ENCODE measurements at places on chromosomes 13 and 19.

GRCh38 chr13:20291037-20291436 is 58.9 kb upstream of the GJB6 start:
- no peak for DNase-seq

- peak; percentile 13 for DNase-seq
Observed at GRCh38 chr19:31427857-31428256, 78.6 kb upstream of the TSHZ3 start.

DNA sequence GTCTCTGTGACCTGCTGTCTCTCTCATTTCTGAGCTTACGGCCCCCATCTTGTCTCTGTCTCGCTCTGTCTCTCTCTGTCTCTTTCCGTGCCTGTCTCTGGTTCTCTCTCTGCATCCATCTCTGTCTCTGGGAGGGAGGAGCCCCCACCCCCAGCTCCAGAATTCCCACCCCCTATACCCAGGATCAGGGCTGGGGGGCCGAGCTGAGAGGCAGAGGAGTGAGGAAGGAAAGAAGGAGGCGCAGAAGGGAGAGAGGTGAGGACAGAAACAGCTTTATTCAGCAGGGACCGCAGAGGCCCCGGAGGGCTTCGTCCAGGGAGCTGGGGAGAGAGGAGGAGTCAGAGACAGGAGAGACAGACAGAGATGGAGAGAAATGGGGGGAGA is 14.0 kb downstream of the JOSD2 start:
- DNase-seq, result no peak

DNA sequence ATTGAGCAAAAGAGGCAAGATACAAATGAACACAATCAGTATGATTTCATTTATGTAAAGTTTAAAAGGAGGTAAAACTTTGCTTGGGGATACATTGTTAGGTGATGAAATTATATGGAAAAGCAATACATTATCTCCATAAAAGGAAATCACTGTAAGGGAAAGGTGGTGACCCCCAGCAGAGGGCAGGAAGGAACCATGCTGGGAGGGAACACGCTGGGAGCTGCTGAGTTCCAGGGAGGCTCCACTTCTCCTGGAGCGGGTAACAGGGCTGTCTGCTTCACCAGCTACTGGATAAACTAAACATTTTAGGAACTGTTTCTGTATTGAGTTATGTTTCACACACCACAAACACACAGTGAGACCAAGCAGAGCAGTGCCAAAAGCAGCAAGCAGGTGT is 91.2 kb downstream of the KATNAL1 start:
- DNase-seq, result no peak

GRCh38 chr19:24040621-24041020 is 46.4 kb upstream of the ZNF254 start:
- DNase-seq, result no peak

- DNase-seq, result no peak
Observed at GRCh38 chr13:103188713-103189326, 122.6 kb upstream of the SLC10A2 start.

GRCh38 chr13:73482556-73482955 is 423.8 kb downstream of the KLF5 start:
- no peak for DNase-seq

DNA sequence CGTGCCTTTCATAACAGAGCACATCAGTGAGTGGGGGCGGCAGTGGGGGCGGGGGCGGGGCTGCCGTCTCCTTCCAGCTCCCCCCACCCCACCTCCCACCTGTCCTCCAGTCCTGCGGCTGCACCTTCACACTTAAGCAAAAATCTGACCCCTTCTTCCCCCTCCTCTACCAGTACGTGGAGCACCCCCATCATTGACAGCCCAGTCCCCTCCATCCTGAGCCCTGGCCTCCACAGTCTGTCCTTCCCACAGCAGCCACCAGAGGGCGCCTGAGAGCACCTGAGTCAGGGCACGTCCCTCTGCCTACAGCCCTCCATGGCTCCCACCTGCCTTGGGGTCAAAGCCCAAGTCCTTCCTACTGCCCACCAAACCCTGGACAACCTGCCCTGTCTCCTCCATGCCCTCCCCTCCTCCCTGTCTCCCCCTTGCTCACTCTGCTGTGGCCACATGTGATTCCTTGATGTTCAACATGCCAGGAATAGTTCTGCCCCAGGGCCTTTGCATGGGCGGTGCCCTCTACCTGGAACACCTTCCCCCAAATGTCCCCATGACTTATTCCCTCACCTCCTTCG is 4.0 kb downstream of the EBI3 start:
- DNase-seq, result peak; percentile 17

- no peak for DNase-seq
Observed at GRCh38 chr19:52691215-52691610, 43.6 kb downstream of the ZNF611 start.

- no peak for DNase-seq
Observed at GRCh38 chr19:8890260-8890659, 58.1 kb downstream of the MBD3L1 start.

DNA sequence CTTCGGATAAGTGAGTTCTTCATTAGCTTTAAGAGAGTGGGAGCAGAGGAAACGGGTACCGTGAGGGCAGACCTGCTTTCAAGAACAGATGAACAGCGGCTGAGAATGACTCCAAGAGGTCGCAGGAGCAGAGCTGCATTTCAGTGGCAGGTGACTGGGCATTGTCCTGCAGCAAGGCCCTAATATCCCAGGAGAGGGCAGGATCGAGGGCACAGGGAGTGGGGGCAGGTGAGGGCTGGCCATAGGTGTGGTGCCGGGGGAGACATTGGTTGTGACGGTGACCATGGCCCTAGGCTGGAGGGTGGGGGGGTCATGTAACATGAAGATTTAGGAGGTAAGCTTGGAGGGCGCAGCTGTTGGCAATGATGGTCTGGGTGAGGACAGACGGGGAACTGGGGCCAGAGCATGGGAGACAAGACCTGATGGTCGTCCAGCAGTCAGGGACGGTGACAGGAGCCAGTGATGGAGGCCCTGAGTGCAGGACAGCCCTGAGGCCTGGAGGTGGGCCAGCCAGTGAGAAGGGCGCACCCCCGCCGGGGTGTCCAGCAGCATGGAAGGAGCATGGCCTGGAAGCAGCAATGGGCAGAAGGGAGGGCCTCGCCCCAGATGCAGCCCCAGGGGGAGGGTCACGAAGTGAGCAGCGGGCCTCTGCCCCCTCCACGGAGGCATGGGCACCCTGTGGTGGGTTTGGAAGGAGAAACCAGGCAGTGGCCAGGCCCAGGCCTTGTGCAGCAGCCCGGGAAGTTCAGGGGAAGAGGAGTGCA is 29.2 kb upstream of the LAMP1 start:
- no peak for DNase-seq

- peak; percentile 78 for DNase-seq
Observed at GRCh38 chr19:6021878-6022569, 44.1 kb upstream of the RANBP3 start.

- DNase-seq, result no peak
Observed at GRCh38 chr13:40042991-40043390, 387.5 kb downstream of the COG6 start.

DNA sequence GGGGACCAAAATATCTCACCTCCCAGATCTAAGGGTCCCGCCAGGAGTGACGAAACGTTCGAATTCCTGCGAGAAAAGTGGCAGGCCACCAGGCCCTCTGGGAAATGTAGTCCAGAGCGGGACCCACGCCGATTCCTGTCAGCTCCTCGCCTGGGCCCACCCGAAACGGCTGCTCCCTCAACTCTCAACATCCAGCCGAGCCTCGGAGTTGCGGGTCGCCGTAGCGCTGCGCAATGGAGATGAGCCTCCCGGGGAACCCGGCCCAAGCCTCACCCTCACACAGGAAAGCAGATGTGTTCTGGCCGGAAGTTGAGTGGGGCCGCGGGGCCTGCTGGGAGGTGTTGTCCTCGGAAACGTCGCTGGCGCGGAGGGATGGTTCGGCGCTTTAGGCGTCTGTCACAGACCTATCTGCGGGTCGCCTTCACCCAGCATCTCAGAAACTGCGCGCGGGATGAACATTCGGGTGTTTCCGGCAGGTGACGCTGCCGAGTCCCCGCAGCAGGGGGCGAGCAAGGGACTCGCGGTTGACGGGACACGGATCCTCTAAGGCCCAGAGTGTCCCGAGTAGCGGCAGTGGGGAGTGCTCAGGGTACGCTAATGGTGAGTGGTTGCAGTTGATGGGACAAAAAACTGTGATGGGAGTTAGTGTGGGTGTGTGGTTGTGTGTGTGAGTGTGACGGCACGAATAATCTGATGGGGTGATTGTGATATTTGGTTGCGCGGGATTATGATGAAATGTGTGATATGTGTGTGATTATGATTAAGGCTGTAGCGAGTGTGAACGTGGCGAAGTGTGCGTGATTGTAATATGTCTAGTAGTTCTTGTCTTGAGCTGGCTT is at the start of the genes ZNF568 and ZNF829:
TSS of gene ZNF568 (plus strand) at position 341 of the 839 bp plus-strand sequence. CDS start 6,439 bp downstream, outside the sequence.
TSS of gene ZNF829 (minus strand) at position 300 of the 839 bp plus-strand sequence. CDS start 1,124 bp downstream, outside the sequence.
- peak; percentile 92 for DNase-seq

GRCh38 chr13:70723732-70724131 is 615.5 kb upstream of the KLHL1 start:
- DNase-seq, result no peak

GRCh38 chr13:99191900-99192399 is 8.7 kb upstream of the UBAC2 start:
- DNase-seq, result no peak

- DNase-seq, result peak; percentile 62
Observed at GRCh38 chr19:13920940-13921747, 15.1 kb downstream of the CC2D1A start.

DNA sequence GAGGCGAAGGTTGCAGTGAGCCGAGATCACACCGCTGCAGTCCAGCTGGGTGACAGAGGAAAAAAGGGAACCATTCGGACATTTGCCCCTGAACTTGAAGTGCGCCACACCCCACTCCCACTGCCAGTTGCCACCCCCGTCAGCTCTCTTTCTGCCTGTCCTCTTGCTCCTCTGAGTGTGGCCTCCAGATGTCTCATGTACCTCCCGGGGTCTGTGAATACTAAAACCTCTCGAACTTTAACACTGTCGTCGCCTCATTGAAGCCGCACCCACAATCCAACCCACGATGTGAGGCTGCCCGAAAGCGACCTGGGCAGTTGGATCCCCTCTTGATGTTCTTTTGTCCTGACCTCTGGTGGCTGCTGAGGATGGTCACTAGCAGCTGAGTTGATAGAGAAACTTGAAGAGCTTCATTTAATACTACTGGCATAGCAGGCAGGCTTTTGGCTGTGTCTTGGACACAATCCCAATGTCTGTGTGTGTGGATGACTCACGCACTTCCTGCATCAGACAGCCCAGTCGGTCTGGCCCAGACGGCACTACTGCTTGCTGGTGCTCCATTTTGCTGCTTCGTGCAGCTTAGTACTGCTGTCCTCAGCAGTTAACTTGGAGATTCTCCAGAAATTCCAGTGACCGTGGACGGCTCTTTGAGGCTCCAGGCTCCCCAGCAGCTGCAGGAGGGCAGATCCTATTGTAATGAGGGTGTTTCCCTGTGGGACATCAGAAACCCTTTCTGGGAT is 4.2 kb downstream of the FPR3 start:
- peak; percentile 97 for DNase-seq

DNA sequence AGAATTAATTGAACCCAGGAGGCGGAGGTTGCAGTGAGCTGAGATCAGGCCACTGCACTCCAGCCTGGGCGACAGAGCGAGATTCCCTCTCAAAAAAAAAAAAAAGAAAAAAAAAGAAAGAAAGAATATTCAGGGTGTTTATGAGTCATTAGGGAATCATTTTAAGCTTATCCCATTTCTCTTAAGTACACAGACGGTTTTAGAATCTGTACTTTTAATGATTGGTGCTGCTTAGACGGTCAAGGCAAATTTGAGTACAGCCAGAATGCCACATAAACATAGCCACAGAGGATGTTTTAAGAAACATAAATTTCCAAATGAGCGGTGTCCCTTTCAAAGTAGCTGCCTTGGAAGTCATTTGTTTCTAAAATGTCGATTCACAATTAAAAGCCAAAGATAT is 2.6 kb downstream of the SPRYD7 start:
- no peak for DNase-seq

DNA sequence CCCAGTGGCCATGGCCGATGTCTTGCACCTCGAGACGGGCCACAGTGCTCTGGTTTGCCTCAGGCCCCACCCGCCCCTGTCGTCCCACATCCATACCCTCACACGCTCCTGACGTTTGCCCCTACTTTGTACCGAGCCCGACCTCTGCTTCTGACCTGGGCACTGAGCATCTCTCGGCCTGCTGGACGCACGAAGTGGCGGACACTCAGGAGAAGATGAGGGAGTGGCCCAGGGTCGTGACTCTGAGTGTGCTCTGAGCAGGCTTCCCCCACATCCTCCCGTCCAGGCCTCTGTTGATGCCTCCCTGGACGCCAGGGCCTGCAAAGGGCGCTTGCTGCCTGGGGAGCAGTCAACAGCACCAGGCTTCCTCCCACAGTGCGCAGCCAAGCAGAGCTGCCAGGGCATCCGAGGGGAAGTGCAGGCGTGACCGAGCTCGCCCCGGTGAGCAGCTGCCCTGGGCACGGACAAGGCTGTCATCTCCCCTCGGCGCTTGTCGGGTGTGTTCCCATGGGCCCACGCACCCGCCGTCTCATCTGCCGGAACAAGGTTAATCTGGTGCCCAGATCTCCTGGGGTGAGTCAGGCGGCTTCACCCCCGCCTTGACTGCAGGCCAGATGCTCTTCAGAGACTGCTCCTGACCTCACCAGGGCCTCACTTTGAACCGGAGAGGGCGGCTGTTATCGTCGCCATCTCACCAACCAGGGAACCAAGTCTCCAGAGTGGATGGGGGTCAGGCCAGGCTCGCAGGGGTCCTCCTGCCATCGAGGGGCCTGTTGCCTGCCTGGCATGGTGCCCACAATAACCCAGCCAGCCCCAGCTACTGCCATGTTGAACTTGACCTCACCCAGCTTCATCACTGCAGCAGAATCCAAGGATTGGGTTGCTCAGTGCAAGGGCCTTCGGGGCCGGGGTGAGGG is 27.2 kb downstream of the COMP start:
- DNase-seq, result peak; percentile 95

Data from AG08395 (cell line).